ENCODE measurements at places on chromosomes 2 and 18.

DNA sequence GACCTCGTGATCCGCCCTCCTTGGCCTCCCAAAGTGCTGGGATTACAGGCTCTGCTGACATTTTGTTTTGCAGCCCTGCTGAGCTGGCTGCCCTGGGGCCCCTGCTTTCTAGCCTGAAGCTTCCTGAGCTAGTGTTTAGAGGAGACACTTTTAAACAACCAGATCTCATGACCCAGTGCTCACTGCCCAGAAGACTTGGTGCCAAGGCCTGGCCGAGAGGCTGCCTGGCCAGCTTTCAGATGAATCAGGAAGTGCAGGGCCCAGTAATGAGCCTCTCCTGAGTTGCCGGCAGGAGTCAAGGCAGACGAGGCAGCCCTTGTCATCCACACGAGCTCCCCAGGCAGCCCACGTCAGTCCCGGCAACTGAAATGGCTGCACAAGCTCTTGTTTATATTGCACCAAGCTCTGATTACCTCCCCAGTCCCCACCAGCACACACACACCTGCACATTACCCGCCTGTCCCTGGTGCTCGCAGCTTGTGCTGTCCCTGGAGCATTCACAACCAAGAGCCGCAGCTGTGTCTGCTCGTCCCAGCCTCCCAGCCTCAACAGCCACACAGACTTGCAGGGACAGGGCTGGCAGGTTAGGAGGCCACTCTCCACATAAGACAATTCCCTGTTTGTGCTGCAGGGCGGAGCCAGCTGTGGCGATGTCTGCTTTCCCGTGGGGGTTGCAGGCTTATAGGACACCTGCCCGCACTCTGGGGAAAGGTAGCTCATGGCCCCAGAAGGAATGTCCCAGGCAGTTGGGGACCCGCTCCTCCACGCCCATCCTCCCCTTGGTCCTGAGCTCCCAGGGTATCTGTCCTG, 331.2 kb upstream of the MYT1L start:
- ATAC-seq: no peak

- ATAC-seq: no peak
Observed at GRCh38 chr2:235498946-235499812, 5.3 kb downstream of the AGAP1 start.

- peak; percentile 48 for ATAC-seq
Observed at GRCh38 chr2:127355407-127356008, 32.3 kb downstream of the MAP3K2 start.

- ATAC-seq: no peak
Observed at GRCh38 chr18:55477860-55478581, 110.0 kb downstream of the TCF4 start.

DNA sequence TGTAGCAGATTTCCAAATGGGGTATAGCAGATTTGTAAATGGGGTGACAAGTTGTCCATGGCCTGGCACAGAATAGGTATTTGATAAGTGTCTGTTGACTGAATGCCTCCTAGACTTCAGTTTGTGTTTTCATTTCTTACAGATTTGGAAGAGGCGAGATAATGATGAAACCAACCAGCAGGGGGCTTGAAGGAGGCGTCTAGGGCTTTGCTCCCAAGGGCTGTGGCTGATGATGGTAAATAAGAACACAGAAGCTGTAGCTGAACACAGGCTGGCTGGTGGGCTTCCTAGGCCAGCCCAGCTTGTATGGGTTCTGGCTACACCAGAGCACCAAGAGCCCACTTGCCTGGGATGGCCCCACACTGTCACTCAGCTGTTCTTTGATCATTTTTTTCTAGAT, 19.4 kb downstream of the SFTPB start:
- ATAC-seq: no peak

DNA sequence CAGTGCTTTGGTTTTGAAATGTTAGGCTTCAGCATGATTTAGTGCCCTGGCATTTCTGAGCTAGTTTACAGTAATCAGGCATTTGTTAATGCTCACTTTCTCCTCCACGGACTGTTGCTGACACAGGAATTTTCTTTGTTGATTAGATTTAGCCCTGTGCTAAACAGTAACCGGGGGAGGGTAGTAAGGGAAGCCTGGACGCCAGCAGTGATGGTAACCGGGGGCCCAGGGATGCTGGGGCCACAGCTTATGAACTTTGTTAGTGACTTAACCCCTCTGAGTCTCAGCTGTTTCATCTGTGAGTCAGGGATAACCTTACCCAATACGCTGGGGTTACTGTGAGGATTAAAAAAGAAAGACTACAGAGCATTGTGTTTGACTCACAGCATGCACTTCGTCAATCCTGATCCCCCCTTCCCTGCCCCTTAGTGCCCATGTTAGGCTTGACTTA, 33.5 kb downstream of the KLHL29 start:
- no peak for ATAC-seq

DNA sequence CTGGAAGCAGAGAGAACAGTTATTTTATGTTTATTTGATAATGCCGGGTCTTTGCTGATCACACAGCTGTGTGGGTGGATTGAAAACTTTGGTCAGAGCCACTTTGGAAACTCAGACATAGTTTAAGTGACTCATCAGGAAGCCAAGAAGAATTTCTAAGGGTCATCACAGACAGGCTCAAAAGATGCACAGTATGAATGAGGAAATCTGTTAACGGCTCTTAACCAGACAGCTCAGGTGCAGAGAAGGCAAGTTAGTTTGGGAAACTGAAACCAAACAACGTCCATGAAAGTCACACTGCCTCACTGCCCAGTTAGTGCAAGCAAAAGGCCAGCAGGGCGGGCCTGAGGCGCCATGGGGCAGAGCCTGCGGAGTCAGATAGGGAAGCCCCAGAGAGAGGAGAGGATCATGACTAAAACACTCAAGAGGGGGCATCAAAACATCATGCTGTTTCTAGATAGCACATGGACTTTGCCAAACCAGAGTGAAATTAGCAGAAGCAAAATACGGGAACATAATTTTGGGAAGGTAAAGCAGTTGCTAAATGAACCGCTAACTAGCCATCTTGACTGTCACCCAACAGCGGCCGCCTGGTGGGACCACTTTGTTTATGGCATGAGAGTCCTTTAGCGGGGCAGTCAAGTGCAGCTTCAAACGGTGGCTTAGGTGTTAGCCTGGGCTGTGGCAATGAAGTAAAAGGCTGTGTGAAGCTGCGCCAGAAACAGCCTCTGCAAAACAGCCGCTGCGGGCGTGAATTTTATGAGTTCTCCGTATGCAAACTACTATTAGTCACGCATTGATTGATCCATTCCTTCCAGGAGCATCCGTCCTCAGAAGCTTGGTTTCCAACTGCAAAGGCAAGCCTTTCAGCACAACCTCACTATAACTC, 101.2 kb downstream of the KCTD18 start:
- ATAC-seq: peak; percentile 61

- ATAC-seq: no peak
Observed at GRCh38 chr2:137161250-137161649, 395.9 kb downstream of the THSD7B start.

DNA sequence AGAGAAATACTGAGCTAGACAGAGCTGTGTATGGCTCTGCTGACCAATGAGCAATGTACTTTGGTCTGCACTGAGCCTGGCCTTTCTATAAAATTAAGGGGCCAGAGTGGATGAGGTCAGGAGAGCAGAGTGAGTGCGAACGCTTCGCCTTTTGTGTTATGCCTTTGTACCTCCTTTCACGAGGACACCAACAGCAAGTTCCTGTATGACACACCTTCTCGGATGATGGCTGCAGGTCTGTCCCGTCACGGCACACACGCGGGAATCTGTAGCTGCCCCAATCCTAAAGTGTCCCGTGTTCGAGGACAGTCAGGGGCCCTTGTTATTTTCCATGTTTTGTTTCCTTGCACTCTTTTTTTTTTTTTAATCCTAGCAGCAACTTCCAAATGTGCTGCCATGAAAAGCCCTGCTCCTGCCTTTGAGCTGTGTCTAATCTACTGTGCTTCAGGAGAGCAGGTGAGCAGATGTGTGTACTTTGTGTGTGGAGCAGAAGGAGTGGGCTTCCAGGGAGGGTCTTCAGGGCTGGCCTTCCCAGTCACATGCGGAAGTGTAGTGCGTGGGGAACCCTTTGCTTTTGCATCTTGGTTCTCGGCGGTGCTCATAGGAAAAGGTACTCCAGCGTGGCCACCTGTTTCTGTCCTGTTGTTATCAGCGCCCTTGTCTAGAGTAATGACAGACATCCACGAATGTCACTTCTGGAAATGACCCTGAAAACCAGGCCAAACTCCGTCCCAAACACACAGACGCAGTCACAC, 213.2 kb downstream of the NDUFA10 start:
- ATAC-seq: no peak

GRCh38 chr18:58966005-58966677, 101.5 kb downstream of the ZNF532 start:
- ATAC-seq: no peak

- ATAC-seq: no peak
Observed at GRCh38 chr2:78127424-78127823, 605.2 kb upstream of the LRRTM4 start.

GRCh38 chr2:127220768-127221527, 849 bp upstream of the CYP27C1 start:
- no peak for ATAC-seq

DNA sequence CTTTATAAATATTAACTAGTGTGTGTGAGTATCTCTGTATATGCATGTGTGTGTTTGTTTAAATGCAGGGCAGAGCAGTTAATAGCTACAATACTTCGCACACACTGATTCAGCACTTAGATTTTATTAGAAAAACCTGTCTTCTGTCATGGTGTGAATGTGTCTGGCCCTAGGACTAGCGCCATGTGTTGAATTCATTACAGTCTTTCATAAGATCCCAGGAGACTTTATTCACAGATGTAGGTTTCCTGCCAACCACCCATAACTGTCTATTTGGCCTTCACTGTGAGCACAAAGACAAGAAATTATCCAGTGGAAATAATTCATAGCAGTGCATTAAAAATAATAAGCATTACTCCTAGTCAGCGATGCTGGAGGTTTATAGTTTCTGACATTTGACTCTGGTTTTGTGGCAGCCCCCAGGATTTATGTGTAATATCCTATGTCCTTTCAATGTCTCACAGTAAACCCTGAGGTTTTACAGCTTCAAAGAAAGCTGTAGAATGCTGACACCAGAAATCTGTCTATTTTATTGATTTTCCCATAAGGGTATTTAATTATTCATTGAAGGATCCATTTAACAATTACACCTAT, 93.9 kb downstream of the ZNF804A start:
- ATAC-seq: no peak

DNA sequence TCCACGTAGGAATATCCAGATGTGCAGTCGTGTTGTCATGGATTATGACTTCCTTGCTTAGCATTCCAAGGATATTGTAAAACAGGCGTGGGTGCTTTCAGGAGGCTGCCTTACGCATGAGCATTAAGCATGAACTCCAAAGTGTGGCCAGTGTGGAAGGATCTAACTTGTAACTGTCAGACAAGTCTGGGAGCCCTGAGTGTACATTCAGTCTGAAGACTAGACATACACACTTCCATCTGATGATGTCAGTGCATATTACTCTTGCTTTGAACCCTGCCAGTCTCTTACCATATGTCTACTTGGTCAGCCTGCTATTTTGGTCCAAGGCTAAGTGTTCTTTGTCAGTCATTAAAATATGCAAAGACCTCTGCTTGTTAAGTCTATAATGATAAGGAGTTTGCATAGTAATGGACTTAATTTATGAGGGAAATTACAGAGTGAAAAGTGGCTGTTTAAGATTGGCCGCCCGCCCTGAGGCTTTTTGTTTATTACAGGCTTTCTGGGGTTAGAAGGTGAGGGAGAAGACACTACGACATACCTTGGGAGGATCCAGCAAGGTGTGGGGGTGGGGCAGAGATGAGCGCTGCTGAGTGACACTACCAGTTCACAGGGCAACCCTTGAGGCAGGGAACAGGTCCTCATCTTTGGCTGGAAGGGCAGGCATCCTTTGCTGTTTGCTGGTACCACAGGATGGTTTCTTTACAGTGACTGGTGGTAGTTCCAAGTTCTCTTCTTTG, 48.3 kb downstream of the CABLES1 start:
- no peak for ATAC-seq

GRCh38 chr2:218368621-218369153, 12.0 kb downstream of the CATIP start:
- ATAC-seq: no peak

GRCh38 chr18:49632588-49632987, 70.7 kb downstream of the LIPG start:
- ATAC-seq: no peak

DNA sequence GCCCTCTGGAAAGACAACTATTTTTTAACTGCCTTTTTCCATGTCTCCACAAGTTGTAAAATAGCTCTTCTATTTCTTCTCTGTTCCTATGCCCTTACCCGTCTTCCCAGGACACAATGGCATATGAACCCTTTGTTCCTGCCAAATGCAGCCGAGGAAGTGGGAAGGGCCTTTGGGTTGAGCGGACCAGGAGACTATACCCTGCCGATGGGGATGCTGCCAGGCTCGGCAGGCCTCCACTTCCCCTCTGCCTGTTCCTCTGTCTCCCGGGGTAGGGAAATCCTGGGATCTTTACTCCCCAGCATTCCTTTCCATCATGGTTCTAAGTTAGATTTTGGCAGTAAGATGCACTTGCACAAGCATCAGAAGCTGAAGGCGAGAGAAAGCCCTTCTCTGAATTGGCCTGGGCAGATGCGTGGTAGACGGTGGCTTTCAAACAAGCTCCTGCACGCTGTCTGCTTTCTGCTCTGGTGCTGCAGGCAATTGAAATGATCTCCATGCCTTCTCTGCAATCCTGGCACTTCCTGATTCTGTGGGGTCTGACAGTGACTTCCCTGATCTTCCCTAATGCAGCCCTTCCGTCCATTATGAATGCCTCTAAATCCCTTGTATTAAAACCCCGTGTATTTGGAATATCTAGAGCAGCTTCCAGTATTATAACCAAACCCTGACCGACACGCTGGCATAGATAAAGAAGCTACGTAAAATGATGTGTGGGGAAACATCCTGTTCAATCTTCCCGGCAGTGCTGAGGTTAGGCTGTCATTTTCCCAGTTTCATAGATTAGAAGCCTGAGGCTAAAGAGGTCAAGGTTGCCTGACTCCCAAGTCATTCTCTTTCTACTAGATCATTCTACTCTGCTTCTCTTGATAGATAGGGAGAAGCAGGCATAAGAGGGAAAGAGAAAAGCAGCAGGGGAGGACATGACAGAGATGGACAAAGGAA, 69.8 kb downstream of the MCFD2 start:
- ATAC-seq: no peak

DNA sequence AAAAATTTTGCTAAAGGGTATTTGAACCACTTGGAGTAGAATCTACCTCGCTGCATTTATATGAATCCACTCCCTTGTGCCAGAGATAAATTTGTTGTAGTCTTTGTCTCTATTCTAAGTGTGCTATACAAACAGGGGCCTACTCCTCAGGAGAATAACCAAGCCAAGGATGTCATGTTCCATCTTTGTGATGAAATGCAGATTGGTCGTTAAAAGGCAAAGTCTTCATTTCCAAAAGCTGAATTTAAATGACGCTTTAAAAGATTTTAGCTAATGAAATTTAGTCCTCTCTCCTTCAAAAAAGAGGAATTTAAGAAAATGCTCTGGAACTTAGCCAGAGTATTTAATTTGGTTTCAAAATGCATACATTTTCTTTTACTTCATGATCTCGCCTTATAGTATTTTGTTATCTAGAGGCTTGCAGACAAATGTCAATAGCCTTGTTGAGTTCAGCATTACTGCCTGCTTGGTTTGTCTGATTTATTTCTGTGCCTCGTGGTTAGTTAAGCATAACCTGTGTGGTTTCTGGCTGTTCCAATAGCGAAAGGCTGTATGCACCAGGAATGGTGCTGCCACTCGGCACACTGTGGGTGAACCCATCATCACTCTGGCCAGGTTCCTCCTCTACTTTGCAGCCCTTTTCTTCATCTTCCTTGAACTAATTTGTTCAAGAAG, 417.6 kb downstream of the ZNF521 start:
- ATAC-seq: no peak

GRCh38 chr2:224263571-224264043, 138.3 kb downstream of the FAM124B start:
- no peak for ATAC-seq

GRCh38 chr2:230521386-230521785, 105.4 kb downstream of the SP100 start:
- no peak for ATAC-seq

- ATAC-seq: no peak
Observed at GRCh38 chr2:128710242-128710641, 391.6 kb upstream of the HS6ST1 start.

All from activated T-helper 17 cell treated with anti-CD3 and anti-CD28 coated beads, Interleukin-2, amount 50 U/mL, for 72 hours (primary cell).